Stimulated activated CD8-positive, alpha-beta memory T cell treated with anti-CD3 and anti-CD28 coated beads, Interleukin-7, amount 100 ng/mL, for 1 hour (primary cell): ENCODE measurements at places on chromosomes 6 and 20.

DNA sequence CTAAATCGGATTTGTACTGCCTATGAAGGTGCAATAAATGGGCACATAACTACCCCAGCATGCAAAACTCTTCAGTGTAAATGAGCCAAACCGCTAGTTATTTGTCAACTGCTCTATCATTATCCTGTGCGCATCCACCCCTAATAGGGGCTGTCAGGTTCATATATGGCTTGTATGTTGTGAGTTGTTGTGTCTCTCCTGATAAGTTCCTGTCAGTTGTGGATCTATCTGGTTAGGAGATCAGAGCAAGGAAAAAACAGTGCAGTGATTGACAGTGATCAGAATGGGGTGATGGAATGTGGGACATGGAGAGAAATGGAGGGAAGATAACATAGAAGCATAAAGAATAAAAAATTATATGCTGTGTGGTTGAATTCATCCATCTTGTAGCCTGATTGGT lies 686.9 kb upstream of the ID4 start:
- DNase-seq: no peak

GRCh38 chr20:48156521-48156920 lies 371.2 kb upstream of the SULF2 start:
- no peak for DNase-seq

- no peak for DNase-seq
Observed at GRCh38 chr6:41677124-41677921, 39.1 kb downstream of the MDFI start.

DNA sequence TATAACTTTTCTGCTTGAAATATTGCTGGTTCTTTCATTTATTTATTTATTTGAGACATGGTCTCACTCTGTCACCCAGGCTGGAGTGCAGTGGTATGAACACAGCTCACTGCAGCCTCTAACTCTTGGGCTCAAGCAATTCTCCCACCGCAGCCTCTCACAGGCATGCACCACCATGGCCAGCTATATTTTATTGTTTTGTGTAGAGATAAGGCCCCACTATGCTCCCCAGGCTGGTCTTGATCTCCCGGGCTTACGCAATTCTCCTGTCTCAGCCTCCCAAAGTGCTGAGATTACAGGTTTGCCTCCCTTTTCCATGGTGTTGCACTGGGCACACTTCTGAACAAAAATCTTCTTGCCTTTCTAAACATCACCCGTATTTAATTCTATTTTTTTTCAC lies 39.1 kb upstream of the RNGTT start:
- DNase-seq: no peak

DNA sequence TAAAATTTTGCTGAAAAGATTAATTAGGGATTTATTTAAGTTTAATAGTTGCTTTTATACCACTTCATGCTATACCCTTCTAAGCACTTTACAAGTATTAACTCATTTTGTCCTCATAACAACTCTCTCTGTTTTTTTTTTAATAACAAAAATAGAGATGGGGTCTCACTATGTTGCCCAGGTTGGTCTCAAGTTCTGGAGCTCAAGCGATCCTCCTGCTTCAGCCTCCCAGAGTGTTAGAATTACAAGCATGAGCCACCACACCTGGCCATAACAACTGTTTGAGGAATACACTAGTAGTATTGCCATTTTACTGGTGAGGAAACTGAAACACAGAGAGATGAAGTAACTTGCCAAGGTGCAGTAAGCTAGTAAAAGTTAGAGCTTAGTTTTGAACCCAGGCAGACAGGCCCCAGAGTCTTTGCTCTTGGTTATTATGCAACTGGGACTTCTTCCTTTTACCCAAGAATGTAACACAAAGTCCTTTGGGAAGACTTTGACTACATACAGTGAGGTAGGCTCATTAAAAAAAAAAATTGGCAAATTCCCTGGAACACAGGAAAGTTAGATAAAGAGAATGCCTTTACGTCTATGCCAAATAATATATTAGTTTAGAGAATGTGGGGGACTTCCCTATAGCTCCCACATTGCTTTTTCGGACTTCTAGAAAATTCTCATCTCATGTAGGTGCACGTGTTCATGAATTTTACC lies 11.4 kb downstream of the ANKS1A start:
- DNase-seq: no peak

- DNase-seq: no peak
Observed at GRCh38 chr6:123529058-123529457, 107.7 kb downstream of the TRDN start.
